ENCODE measurements at places on chromosomes 6 and 20.

DNA sequence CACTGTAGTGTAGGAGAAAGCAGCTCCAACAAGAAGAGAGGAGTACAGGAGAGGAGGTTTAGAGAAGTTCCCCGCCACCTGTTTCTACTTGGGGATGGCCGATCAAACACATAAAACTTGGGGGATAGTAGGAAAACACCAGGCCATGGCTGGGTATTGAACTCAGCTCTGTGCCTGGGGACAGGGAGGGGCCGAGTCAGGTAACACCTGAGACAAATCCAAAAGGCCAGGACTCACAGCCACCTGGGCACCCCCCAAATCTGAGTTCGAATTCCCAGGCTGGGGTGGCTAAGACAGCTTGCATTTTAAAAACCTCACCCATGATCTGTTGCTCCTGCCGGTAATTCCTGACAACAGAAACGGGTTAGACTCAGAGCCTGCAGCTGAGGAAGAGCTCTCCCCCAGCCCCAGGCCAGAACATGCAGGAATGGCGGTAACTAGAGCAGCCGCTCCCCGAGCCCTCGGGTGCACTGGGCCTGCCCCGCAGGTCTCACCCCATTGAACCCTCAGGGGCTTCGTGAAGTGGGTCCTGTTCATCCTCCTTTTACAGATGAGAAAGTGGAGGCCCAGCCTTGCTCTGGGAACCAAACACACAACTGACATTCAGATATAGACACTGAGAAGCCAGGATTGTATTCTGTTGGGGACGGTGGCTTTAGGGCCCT lies 61.0 kb downstream of the TCP11 start:
- DNase-seq, result no peak

DNA sequence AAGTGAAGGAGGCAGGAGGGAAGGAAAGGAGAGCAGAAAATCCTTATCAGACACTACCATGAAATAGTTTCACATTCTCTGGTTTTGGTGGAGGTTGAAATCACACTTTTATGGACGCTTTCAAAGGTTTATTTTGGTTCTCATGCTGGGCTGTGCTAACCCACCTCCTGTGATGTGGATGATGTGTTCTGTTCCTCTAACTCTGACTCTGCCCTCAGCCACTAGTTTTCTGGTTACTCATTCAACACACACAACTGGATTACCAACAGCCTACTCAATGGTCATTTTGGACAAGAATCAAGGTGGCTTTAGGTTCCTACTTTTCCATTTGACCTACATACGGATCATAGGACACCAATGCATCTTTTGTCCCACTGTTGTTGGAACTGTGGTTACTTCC lies 522.1 kb upstream of the BTBD3 start:
- no peak for DNase-seq

DNA sequence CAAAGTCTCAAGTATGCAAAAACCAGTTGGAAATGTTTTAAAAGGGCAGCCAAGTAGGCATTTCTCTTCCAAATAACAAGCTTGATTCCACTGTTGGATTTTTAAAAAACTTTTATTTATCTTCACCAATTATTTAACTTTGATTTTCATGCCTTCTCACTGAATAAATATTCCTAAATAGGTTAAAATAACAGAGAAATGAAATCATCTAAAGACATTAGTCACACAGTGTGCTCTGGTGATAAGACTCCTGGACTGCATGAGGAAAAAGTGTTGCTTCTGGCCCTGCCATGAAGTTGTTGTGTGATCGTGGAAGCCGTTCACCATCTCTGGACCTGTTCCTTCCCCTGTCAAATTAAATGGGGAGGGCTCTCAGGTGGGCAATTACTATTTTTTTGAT lies 33.8 kb upstream of the IGF2R start:
- no peak for DNase-seq

DNA sequence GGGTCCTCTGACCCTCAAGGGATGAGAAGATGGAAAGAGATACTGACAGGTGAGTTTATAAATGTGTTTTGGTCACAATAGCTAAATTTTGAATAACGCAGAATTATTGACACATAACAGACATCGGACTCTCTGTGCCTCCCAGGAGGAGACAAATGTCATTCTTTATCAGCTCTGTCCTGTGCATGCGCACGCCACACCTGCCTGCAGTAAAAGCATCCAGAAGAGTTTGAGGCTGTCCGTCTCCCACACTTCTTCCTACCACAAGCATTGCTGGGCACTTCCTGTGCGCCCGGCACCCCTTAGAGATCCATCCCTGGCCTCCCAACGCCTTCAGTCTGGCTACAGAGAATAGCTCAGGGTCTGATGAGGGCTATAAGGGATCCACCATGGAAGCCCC lies 81.5 kb upstream of the CST7 start:
- no peak for DNase-seq

DNA sequence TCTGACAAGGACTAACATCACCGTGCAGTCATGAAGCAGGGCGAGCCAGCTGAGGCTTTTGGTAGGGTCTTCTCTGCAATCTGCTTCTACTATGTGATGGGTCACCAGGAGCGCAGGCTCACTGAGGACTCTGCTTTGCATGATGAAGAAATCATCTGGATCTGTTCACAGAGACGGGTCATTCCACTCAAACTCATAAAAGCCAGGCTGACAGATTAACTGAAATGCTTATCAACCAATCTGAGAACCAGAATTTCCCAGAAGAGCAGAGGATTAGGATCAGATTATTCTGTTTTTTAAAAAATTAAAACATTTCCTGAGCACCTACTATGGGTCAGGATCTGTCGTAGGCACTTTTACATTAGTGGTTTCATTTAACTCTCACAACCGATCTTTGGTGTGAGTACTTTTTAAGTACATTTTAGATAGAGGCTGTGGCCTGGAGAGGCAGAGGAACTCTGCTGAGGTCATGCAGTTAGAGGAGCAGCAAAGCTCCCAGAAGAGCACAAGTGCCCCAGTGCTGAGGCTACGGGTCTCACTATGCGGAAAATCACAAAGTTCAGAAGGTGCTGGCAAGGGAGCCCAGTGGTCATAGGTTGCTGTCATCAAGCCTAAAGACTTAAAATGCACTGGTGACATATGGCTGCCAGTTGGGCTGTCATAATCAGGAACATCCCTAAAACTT lies 109.1 kb downstream of the BACH2 start:
- no peak for DNase-seq

DNA sequence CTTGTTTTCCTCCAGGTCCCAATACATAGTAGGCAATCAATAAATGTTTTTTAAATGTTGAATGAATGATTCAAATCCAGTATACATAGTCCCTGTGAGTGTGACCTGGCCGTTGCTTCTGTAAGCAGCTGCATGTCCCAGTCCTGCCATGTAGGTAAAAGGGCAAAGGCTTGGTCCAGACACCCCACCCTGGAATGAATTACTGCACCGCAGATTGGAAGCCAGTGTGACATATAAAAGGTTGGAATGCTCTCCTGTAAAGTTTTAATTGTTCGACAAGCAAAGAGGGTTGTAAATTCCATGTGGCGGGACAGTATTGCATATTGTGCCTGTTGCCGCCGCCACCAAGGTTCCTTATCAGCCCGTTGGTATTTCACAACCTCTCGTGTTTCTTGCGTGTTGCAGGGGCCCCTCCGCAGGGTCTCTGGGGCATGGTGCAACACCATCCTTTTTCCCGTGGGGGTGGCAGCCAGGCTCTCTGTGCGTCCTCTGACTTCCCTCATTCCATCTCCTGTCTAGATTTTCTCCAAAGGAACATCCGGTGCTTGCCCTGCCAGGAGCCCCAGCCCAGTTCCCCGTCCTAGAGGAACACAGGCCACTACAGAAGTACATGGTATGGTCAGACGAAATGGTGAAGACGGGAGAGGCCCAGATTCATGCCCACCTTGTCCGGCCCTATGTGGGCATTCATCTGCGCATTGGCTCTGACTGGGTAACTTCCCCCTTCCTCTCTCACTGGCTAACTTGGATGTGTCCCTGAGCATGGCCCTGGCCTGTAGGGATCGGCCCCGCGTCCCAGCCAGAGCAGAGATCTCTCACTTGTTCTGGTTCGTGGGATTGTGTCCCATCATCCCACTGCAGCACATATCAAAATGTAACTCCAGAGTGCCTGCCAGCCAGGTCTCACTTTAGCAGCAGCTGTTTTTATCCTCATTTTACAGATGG lies 20.3 kb downstream of the POFUT1 start:
- DNase-seq, result no peak
